ENCODE measurements at places on chromosomes 13 and 19. TPM values are rescaled to one million over a fixed set of nuclear protein-coding genes. Genes with fewer than 3 reads are reported as not detected.

The ZNF536 gene
- not detected for total RNA-seq

The THSD1 gene
- 41.3 TPM for total RNA-seq

The DACT3 gene
- 1.2 TPM for total RNA-seq

The MTMR6 gene
- 49.5 TPM for total RNA-seq

The SIGLEC6 gene
- total RNA-seq = not detected
